ENCODE measurements at places on chromosomes 2 and 18.

DNA sequence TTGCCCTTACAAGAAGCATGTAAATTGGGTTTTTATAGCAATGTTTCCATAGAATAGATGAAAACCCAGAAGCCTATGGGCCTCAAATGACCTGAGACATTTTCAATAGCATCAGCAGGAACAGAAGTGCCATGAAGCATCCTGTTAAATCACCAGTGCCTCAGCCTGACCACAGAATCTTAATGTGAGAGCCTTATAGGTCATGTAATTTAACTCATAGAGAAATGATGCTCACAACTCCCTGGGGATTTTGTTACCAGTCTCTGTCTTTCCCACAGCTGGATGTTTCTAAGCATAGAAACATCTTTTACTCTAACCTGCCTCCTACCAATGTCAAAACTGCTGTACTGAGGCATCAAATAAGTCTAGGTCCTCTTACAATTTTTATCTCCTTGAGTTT is 295.8 kb upstream of the ACVR2A start:
- DNase-seq, result no peak

DNA sequence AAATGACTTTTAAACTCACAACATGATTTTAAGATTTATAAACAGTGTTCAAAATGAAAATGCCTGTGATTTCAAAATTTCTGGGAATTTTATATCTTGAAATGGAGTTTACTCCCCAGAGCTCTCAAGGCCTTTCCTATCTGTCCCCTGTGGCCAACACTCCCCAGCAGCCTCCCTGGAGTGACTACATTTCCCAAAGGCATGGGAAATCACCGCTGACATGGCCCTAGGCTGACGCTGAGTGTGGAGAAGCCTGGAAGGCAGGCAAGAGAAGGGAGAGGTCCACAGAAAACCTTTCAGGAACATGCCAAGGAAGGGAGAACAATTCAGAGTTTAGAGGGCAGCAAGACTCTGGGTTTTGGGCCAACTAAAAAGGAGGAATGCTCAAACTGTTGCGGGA is 20.2 kb upstream of the ZFP36L2 start:
- no peak for DNase-seq

GRCh38 chr2:202858601-202859000 is 13.0 kb downstream of the ICA1L start:
- no peak for DNase-seq

GRCh38 chr2:224417361-224417729 is 15.4 kb upstream of the FAM124B start:
- no peak for DNase-seq

DNA sequence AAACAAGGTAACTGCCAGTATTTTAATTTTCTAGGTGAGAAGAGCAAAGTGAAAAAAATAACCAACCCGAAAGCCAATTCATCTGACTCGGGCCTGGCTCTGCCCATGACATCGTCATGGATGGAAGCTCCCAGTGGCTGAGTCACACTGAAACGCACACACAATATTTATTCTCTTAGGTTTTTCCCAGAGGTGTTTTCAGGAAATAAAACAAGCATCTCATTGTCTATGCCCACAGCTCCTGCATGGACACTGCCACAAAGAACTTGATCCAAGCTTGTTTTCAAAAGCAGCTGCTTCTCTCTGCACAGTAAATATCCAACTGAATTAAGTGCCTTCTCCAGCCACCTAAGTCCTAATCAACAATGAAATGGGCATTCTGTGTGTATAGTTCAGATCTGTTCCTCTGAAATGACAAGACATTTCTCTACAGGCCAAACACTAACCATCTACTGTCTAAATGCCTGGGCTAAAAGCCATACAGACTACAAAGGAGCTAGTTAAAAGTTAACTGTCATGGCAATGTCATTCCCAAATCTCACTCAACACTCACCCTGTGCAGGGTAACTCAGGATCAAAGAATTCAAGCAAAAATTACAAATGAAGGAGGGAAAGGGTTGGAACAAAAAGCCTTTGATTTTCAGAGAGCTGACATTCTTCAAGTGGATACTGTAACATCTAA is 62.9 kb downstream of the RPL31 start:
- no peak for DNase-seq

DNA sequence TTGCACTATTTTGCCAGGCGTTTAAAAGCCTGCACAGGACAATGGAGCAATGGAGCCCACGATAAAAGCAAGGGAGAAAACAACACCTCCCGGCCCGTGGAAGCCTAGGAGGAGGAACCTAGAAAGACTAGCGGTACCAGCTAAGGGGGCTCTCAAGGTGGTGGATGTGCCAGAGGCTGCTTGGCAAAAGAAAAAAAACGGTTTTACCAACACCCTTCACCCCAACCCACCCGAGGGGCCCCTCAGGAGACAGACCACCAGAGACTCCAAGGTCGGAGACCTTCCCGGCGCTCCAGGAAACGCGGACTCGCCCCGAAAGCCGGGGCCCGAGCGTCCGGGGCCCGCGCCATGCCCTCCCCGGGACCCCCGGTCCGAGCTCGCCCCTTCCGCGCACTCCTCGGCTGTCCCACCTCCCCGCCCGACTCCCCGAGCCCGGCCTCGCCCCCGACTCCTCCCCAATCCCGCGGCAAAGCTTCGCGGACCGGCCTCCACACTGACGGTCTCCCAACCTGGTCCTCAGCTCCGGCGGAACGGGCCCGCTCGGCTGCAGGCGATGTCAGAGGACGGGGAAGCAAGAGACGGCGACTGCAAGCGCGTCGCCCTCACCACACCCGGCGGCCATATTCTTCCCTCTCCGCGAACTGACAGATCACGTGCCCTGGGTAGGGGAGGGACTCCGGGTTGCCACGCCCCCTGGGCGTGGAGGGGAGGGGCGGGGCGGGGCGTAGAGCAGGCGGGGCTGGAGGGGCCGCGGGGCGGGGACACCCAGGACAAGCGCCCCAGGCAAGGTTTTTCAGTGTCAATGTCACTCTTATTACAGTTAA is at the start of gene KIDINS220:
Gene KIDINS220 (minus strand): TSS at position 643 of the 824 bp plus-strand sequence. CDS start 10,520 bp downstream, outside the sequence.
- peak; percentile 94 for DNase-seq

DNA sequence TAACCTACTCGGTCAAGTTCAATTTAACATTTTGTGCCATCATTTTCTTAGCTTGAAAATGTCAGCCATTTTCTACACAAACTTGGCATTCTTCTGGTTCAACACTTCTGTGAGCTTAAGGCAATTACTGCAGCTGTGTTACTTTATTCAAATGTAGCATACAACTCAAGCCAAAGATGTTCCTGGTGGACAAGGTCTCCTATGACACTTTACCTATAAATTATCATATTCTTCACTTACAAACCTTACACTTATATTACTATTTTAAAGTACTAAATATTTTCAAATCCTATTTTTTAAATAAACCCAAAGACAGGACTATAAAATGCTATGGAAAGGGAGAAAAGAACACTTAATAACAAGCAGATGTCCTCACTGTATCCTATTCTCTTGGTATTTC is 1045.3 kb downstream of the TSN start:
- no peak for DNase-seq
